NCI-H345 (cell line): ENCODE measurements at places on chromosomes 12 and 14.

DNA sequence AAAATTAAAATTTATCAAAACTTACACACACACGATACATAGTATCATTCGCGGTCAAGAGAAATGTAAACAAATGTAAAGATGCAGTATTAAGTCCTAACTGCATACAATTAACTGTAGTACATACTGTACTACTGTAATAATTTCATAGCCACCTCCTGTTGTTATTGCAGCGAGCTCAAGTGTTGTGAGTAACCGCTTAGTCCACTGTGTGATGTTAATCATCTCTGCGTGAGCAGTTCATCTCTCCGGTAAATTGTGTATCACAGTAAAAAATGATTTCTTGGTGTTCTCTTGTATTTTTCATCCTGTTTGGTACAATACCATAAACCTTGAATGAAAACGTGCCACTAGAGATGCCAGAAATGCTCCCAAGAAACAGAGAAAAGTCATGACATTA lies 6.5 kb downstream of the EPS8 start:
- no peak for DNase-seq

GRCh38 chr14:25122843-25123242 lies 72.9 kb upstream of the STXBP6 start:
- no peak for DNase-seq

DNA sequence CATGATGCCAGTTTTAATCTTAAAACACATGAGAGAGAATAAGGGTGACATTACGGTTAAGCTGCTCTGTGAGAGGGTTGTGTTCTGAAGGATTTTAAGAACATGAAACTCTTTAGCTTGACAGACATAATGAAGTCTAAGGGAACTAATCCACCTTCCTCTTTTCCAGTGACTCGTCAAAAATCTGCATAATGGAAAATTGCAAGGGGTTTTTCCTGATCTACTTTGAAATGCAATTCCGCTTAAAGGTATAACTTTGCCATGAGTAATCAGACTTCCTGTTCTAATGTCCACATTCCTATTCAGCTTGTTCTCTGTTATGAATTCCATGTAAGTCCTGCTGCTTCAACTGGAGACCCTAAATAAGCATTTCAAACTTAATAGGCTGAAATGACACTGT lies at the start of gene ZNF705A:
Gene ZNF705A, plus strand, starts transcription at position 171 of the 400 bp plus-strand sequence. CDS start 15,611 bp downstream, outside the sequence.
- no peak for DNase-seq

GRCh38 chr12:90071996-90072395 lies 363.4 kb upstream of the ATP2B1 start:
- DNase-seq = no peak

GRCh38 chr12:6420364-6420763 lies 24.4 kb upstream of the CD27 start:
- DNase-seq = no peak

DNA sequence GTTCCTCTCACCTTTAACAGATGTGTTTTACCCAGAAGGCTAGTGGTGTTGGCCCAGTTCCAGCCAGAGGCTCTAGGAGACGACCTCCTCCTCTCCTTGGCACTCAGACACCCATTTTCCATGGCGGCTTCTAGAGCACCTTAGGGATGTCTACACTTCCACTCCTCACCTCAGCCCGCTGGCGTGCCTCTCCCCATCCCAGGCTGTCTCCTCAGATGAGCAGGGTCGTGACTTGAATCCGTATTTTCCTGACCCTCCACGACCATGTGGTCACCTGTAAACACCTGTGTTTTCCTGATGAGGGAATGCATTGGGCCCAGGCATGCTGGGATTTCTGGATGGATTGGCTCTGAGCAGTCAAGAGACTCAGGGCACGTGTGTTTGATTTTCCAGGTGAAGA lies 21.8 kb upstream of the RIN3 start:
- DNase-seq = no peak
